ENCODE measurements at places on chromosomes 12 and 14.

- no peak for DNase-seq
These were observed 425.2 kb downstream of the RPS29 start for GRCh38 chr14:49160983-49161382.

DNA sequence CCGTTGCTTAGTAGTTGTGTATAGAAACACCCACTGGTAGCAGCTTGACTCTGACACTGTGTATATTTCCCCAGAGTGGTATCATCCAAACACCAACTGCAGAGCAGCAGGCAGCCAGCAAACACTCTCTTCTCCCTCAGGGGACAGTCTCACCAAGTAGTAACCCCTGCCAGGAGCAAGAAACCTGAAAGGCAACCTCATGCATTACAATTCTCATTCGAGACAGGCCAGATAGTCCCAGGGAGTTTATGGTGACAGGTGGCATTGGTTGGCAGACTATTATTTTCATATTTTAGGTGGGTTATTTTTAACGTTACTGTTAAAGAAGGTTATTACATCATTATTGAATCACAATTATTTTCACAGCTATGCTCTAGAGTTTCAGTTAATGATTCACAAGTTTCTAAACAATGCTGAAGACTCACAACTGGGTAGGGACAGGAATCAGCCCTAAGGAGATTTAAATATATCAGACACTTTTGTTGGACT, 222.8 kb downstream of the EGLN3 start:
- no peak for DNase-seq

DNA sequence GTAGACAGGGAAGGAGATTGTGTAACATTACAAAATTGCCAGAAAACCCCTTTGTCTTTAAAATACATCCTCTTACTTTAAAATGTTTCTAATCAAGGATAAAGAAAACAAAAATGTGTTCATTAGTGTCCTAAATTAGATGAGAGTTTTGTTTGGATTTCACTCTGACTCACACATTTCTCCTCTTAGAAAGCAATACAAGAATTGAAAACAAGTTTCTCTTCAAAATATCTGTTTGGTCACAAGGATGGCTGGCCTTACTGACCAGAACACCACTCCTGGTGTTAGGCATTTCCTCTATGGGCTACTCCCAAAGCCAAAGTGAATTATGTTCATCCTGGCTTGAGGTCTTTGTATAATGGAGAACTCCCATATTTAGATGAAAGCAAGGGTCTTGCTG, 6.4 kb downstream of the GUCY2C start:
- no peak for DNase-seq

DNA sequence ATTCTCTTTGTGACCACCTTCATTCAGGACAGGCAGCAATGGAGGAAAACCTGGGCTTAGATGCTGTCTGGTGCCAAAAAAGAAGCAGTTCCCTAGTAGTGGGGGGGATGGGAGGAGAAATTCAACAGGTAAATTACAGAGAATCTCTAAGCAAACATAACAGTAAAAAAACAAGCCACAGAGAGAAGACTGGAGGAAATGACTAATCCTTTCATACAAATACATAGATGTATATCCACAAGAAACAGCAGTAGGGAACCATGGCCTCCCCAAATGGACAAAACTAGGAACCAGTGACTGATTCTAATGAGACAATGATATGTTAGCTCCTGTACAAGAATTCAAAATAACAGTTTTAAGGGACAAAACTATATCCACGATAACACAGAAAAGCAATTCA, 513.0 kb downstream of the NAV3 start:
- no peak for DNase-seq
